ENCODE measurements at places on chromosomes 7 and 10.

GRCh38 chr7:137146012-137146455, 197.5 kb downstream of the PTN start:
- DNase-seq, result no peak

DNA sequence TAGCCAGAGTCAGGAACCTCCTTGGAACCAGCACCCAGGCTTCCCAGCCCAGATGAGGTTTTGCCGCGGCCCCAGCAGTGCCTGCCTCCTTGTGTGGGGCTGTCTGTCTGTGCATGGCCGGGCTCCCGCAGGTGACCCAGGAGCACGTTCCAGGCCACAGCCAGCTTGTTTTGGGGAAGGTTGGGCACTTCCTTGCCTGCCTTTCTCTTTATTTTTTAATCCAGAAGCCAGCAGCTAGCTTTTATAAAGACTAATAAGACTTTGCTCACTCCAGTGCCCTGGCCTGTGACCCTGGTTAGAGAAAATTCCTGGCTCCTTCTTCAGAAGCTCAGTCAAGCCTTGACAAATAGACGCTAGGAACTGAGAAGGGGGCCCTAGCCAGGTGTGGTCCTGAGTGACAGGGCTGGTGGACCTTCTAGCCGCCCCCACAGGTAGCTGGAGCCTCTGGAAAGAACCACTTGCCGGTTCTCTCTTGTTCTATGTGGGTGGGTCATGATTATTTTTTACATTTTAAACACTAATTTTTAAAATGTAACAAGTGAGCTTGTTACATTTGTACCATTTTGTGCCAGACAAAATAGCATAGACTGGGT, 837 bp downstream of the SLC29A3 start:
- no peak for DNase-seq

DNA sequence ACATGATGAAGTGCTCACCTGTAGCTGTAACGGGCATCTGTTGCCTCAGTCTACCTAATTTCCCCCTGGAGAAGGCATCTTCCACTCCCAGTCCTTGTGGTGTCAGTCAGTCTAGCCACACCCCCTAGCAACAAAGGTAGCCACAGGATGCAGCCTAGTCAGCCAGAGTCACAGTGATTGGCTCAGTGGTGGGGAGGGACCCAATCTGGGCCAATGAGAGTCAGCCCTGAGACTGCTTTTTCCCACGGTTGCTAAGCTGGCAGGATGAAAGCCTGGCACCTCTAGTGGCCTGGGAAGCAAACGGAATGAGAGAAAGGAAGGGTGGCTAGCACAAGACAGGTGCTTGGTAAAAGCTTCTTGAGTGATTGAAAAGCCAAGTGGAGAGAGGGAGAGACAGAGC, 118.6 kb downstream of the SH3PXD2A start:
- DNase-seq, result no peak

- DNase-seq, result no peak
These were observed 49.2 kb downstream of the ADRA2A start for GRCh38 chr10:111126077-111126476.

All from B cell (primary cell).